ENCODE measurements at places on chromosomes 12 and 14.

DNA sequence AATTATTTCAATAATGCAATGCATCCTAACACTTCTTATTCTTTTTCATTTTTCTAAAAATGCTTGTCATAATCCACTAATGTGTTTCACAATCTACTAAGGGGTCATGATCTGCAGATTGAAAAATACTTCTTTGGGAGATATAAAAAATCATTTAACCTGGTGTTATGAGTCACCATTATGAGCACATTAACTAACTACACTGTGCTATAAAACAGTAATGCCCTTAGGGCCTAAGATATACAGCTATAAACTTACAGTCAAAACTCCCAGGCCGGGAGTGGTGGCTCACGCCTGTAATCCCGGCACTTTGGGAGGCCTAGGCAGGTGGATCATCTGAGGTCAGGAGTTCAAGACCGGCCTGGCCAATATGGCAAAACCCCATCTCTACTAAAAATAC is 14.2 kb downstream of the ATXN2 start:
- no peak for DNase-seq

DNA sequence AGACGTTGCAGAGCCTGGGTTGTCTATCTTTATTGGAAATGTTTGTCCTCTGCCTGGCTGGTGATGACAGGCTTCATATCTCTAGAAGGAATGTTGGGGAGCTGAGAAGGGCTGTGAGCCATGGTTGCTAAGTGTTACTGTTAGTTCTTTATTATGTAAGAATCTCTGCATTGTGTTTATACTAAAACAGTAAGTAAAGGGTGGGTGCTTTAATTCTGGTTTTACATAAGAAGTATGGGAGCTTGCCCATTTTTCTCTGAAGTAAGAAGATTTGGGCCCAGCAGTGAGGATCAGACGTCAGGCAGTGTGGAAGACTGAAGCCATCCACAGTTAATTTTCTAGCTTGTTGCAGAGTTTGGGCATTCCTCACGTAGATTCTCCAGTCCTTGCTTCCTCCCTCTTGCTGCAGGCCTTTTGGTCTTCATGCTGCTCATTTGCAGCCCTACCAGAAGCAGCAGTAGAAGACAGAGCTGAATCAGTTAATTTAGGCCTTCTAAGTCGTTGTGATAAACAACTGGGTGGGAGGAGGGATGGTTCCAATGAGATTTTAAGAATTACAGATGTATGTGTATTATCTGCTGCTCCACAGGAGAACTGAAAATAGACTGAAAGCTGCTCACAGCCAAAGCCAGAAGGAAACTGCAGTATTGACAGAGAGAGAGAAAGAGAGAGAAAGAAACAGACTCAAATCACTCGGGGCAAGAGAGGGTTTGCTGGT is 21.4 kb downstream of the WNT5B start:
- DNase-seq, result no peak

- DNase-seq, result no peak
Observed at GRCh38 chr14:35247777-35248475, 44.3 kb upstream of the PSMA6 start.

GRCh38 chr14:64873506-64874219 is 6.0 kb downstream of the SPTB start:
- DNase-seq, result no peak

GRCh38 chr12:2481346-2481745 is 313.4 kb upstream of the FKBP4 start:
- DNase-seq, result no peak

- no peak for DNase-seq
Observed at GRCh38 chr14:106201376-106201775, 675.0 kb downstream of the TMEM121 start.

DNA sequence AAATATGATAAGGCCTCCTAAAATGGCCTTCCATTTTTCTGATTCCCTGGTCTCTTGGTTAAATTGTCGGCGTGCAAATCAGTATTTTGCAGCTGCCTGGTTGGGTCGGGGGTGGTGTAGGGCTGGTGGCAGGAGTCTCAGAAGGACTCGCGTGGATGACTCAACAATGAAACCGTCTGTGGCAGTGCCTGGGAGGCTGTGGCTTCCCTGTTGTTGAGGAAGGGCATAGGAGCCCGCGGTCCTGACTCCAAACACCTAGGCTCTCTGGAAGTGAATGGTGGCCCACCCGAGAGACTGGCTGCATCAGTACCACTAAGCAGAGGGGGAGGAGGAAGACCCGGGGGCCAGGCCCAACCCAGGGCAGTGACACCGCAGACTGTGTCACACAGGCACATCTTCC is 207.9 kb downstream of the TTC7B start:
- no peak for DNase-seq

- DNase-seq, result no peak
Observed at GRCh38 chr14:102602421-102603292, 10.2 kb downstream of the RCOR1 start.

Measured in hypothalamus (tissue), 51 donors.